Spinal cord (tissue), 10 donors: ENCODE measurements at places on chromosomes 13 and 19.

DNA sequence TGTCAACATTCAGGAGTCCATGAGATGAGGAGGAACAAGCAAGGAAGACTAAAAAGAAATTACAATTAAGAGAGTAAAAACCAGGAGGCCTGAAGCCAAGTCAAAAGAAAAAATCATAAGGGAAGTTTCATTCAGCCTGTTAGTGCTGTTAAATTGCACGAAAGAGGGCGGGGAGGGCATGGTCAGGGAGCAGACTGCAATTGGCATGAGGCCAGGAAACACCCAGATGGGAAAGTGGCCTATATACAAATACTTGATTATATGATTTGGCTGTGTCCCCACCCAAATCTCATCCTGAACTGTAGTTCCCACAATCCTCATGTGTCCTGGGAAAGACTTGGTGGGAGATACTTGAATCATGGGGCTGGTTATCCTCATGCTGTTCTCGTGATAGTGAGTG is 43.9 kb downstream of the TNFSF13B start:
- H3K4me1 ChIP-seq, result no peaks in the 10 kb centered on the region
- no peaks in the 10 kb centered on the region for H3K36me3 ChIP-seq
- H3K27ac ChIP-seq, result no peak overlapping the region
- H3K27me3 ChIP-seq, result no peaks in the 10 kb centered on the region

GRCh38 chr19:35908973-35909683 is 1.0 kb upstream of the TYROBP start:
- DNase-seq, result no peak
- H3K27me3 ChIP-seq, result no peaks in the 10 kb centered on the region
- no peak overlapping the region for H3K4me3 ChIP-seq

DNA sequence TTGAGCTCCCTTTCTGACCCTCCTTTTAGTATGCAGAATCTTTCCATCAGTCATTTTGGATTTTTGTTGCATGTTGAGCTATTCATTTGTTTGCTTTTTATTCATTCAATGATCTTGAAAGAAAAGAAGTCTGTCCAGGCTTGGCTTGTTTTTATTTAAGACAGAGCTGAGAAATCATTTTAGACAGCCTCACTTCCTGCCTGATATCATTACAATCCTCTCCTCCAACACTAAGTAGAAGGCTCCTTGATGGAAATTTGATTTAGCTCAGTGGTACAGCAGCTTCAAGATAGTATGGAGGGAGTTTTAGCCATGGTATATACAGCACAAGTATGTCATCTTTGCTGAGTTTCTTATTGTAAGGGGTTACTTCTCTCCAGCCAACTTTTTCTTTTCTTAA is 28.4 kb downstream of the MBNL2 start:
- H3K4me3 ChIP-seq, result no peak overlapping the region
- H3K27me3 ChIP-seq, result no peaks in the 10 kb centered on the region
- peak overlapping the region; percentile 21 for H3K27ac ChIP-seq
- H3K4me1 ChIP-seq, result no peaks in the 10 kb centered on the region
- no peaks in the 10 kb centered on the region for H3K36me3 ChIP-seq

GRCh38 chr19:32676186-32676894 is 692 bp downstream of the RGS9BP start:
- H3K4me1 ChIP-seq, result peaks cover 29% of the 10 kb centered on the region
- H3K4me3 ChIP-seq, result no peak overlapping the region

DNA sequence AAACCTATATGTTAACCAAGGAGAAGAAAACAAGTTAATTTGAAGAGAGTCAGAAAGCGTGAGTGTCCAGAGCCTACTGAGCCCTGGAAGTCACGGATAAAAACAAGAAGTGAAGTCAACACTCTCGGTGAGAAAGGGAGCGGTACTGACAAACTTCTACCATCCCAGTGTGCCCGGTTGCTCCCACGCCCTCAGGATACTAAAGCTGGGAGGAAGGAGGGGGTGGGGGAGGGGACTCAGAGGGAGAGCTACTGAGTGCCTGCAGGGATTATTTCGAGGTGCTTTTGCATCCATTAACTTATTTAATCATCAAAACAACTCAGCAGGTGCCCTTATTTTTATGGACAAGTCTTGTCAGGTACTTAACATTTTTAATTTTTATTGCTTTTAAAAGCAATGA is 166.2 kb downstream of the ZIC5 start:
- H3K36me3 ChIP-seq, result no peaks in the 10 kb centered on the region
- H3K4me1 ChIP-seq, result peaks cover 4% of the 10 kb centered on the region
- no peak overlapping the region for H3K4me3 ChIP-seq
- H3K27ac ChIP-seq, result no peak overlapping the region
- no peak for DNase-seq

- no peaks in the 10 kb centered on the region for H3K36me3 ChIP-seq
- H3K27me3 ChIP-seq, result no peaks in the 10 kb centered on the region
- H3K27ac ChIP-seq, result no peak overlapping the region
- no peak for DNase-seq
- no peak overlapping the region for H3K4me3 ChIP-seq
Observed at GRCh38 chr13:60716313-60716712, 319.3 kb downstream of the TDRD3 start.

DNA sequence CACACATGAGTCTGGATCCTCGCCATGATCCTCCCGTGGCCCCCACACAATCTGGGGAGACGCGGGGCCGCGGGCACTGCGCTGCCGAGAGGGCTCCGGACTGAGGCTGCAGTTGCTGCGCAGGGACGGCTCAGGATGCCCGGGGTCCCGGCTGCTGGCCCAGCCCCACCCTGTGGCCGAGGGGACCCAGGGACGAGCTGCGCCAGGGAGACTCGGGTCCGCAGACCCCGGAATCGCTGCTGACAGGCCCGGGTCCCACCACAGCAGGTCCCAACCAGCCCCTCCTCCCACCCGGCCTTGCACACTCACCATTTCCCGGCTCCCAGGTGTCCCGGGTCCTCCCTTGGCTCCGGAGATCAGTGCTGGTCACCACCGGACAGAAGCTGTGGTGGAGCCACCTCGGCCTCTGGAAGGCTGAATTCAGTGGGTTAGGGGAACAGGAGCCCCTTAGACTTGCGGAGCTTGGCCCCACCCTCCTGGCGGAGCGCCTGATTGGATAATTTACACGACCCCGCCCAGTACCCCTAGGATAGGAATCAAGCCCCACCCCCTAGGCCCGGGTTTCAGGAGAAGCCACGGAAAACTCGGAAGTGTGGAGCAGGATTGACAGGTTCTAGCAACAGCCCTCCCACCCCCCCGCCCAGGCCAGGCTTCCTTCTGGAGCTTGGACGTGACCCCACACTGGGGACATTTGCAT is 57.4 kb downstream of the ZNF44 start:
- no peaks in the 10 kb centered on the region for H3K4me1 ChIP-seq
- H3K27ac ChIP-seq, result no peak overlapping the region
- no peak for DNase-seq
- no peaks in the 10 kb centered on the region for H3K27me3 ChIP-seq

DNA sequence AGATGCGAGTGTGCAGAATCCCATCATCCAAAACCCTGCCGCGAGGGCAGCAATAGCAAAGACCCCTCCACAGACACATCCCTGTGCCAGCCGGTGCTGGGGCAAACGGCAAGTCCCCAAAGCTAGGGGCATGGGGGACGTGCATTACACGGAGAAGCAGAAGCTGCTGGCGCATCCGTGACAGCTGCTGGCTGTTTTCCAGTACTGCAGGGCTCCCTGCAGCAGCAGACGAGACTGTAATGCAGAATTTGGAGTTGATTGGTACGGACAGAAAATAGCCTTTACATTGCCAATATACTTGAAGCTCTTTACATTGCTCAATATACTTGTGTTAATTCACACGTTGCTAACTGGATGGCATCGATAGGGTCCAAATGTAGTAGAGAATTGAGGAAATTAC is 77.2 kb upstream of the TMTC4 start:
- no peak overlapping the region for H3K4me3 ChIP-seq
- DNase-seq, result no peak
- no peak overlapping the region for H3K27ac ChIP-seq
- peaks cover 10% of the 10 kb centered on the region for H3K4me1 ChIP-seq
- no peaks in the 10 kb centered on the region for H3K36me3 ChIP-seq

DNA sequence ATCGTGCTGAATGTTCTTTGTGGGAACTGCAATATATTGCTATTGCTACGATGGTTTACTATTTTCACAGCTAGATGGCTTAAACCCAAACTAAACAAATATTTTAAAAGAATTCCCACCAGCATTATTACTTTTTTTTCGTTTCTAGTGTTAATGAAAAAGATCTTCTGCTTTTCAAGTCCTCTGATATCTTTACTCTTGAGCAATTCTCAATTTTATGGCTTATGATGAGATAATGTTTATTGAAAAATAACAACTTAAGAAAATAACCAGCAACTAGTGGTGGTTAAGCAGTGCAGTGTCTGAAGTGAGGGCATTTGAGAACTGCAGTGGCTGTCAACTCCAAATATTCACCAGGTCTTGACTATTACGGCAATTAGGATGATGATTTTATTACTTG is 360.4 kb downstream of the ENOX1 start:
- H3K36me3 ChIP-seq, result no peaks in the 10 kb centered on the region
- H3K4me3 ChIP-seq, result no peak overlapping the region
- no peaks in the 10 kb centered on the region for H3K27me3 ChIP-seq
- no peak overlapping the region for H3K27ac ChIP-seq
- no peaks in the 10 kb centered on the region for H3K4me1 ChIP-seq

- DNase-seq, result peak; percentile 9
- H3K36me3 ChIP-seq, result no peaks in the 10 kb centered on the region
- no peak overlapping the region for H3K4me3 ChIP-seq
- no peak overlapping the region for H3K27ac ChIP-seq
Observed at GRCh38 chr13:73365252-73365651, 306.4 kb downstream of the KLF5 start.

GRCh38 chr19:277131-277530 is 14.1 kb downstream of the PLPP2 start:
- H3K27ac ChIP-seq, result no peak overlapping the region
- H3K4me1 ChIP-seq, result peaks cover 9% of the 10 kb centered on the region
- DNase-seq, result no peak
- H3K27me3 ChIP-seq, result peaks cover 8% of the 10 kb centered on the region
- no peak overlapping the region for H3K4me3 ChIP-seq

- no peaks in the 10 kb centered on the region for H3K27me3 ChIP-seq
- H3K4me1 ChIP-seq, result no peaks in the 10 kb centered on the region
- H3K27ac ChIP-seq, result no peak overlapping the region
- H3K4me3 ChIP-seq, result no peak overlapping the region
Observed at GRCh38 chr13:32385410-32385809, 42.5 kb downstream of the N4BP2L1 start.

DNA sequence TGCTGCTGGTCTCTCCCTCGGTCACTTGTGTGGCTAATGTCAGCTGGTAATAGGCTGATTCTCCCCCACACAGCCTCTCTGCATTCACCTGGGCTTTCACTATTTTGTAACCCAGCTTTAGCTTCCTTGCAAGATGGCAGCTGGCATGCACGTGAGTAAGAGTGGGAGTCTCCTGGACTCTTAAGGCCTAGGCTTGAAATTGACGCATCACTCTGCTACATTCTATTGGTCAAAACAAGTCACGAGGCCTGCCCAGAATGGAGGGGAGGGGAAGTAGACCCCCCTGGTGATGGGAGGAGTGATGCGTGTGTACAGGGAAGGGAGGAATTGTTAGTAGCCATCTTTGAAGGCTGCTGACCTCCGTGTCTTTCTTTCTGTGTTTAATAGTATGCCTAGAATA is 24.9 kb upstream of the PNMA8B start:
- no peak overlapping the region for H3K27ac ChIP-seq
- DNase-seq, result no peak
- H3K27me3 ChIP-seq, result no peaks in the 10 kb centered on the region
- H3K4me3 ChIP-seq, result no peak overlapping the region
- H3K4me1 ChIP-seq, result no peaks in the 10 kb centered on the region

DNA sequence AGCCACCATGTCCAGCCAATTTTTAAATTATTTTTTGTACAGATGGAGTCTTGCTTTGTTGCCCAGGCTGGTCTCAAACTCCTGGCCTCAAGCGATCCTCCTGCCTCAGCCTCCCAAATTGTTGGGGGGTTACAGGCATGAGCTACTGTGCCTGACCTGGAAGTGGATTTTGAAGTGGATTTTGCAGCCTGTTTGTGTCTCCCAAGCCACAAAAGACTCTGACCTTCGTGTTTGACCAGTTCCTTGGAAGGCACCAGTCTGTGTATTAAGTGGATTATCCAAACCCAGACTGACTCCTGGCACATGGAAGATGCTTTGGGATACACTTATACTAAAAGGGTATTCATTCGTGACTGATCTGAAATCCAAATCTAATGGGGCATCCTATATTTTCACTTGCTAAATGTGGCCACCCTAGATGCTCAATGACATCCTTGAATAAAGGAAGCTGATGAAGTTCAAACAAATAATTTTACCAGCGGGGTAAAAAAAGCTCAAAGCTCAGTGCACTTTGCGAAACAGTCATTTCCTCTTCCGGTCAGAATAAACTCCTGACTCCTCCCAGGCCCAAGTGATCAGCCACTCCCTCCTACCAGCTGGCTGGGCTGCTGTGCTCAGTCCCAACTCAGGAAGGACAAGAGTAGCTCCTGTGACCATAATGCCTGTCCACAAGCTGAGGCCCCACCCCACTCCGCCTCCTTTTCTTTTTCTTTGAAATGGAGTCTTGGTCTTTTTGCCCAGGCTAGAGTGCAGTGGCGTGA is 32.6 kb upstream of the GATAD2A start:
- H3K27me3 ChIP-seq, result no peaks in the 10 kb centered on the region
- H3K27ac ChIP-seq, result no peak overlapping the region
- H3K36me3 ChIP-seq, result no peaks in the 10 kb centered on the region
- DNase-seq, result no peak
- H3K4me3 ChIP-seq, result no peak overlapping the region

DNA sequence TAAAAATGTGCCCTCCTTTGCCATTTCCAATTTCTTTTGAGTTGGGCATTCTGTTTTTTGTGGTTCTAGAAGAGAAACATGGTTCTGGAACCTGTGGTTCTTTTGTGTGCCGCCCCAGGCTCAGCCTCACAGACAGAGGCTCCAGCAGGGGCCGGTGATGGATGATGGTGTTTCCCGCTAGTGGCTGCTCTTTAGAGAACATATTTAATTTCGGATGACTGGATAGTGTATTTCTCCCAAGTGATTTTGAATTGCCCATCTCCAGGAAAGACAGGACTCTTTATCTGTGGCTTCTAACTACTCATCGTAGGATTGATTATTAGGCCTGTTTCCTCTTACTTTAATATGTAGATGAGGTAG is 75.2 kb downstream of the KL start:
- H3K27me3 ChIP-seq, result no peaks in the 10 kb centered on the region
- H3K4me1 ChIP-seq, result peaks cover 4% of the 10 kb centered on the region
- no peaks in the 10 kb centered on the region for H3K36me3 ChIP-seq
- no peak overlapping the region for H3K4me3 ChIP-seq
- no peak for DNase-seq

DNA sequence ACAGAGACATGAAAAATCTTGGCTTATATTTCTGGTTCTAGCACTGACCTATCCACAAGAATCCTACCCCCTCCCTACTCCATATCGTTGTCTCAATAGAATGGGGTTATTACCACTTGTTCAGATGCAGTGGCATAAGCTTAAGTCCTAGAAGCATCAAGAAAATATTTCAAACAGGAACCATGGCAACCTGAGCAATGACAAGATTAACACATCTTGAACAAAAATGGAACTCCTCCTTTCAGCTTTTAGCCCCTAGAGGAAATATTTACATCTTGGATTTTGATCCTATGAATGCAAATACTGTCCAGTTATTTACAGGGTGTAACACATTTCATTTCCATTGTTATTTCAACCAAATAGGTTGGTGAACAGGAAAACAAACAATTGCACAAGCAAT is 46.1 kb upstream of the TSC22D1 start:
- H3K4me3 ChIP-seq, result no peak overlapping the region
- H3K36me3 ChIP-seq, result no peaks in the 10 kb centered on the region
- no peaks in the 10 kb centered on the region for H3K4me1 ChIP-seq
- no peak overlapping the region for H3K27ac ChIP-seq

- no peak for DNase-seq
- peaks cover 37% of the 10 kb centered on the region for H3K36me3 ChIP-seq
- no peak overlapping the region for H3K27ac ChIP-seq
- peaks cover 16% of the 10 kb centered on the region for H3K4me1 ChIP-seq
Observed at GRCh38 chr19:10189616-10190015, 5.1 kb downstream of the DNMT1 start.
